ENCODE measurements at places on chromosomes 7 and 10.

DNA sequence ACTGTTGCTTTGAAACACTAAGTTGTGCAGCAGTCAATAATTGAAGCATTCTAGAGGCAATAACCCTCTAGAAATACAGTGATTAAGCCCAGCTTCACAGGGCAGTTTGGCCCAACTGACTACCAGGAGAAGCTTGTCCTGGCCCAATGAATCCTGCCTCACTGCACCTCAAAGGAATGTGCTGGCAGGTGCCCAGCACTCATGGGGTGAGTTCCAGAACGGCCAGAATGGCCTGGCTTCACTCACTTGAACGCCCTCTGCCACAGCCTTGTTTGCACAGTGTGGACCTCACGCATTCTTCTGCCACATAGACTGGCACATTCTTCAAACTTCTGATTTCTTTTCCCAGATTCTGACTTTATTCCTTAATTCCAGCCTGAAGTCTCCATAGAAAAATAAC is 6.6 kb upstream of the ITIH2 start:
- DNase-seq: no peak

GRCh38 chr7:87152897-87153641 is 816 bp downstream of the DMTF1 start:
- peak; percentile 54 for DNase-seq

GRCh38 chr10:18185621-18186020 is 45.4 kb downstream of the CACNB2 start:
- no peak for DNase-seq

DNA sequence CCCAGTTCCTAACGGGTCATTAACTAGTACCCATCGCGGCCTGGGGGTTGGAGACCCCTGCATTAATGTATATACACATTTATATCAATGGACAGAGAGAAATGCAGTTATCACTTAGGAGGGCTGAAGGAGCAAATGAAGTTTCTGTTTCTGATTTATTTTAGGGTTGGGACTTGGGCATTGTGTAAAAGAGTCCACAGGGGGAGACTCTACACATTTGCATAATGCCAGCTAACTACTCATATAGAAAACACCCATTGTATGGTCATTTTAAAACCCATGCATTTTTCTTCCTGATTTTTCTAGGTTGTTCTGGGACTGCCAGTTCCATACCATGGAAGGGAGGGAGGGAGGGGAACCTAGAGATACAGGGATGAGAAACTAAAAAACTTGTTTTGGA is 23.5 kb downstream of the BCCIP start:
- DNase-seq: no peak

- DNase-seq: no peak
Observed at GRCh38 chr10:69097729-69098128, 9.8 kb downstream of the SRGN start.

- no peak for DNase-seq
Observed at GRCh38 chr10:86049442-86049841, 317.2 kb downstream of the GRID1 start.

- no peak for DNase-seq
Observed at GRCh38 chr10:16952080-16952479, 134.9 kb upstream of the RSU1 start.

GRCh38 chr10:126569513-126570244 is 100.8 kb downstream of the C10orf90 start:
- no peak for DNase-seq
